ENCODE measurements at places on chromosomes 6 and 20.

DNA sequence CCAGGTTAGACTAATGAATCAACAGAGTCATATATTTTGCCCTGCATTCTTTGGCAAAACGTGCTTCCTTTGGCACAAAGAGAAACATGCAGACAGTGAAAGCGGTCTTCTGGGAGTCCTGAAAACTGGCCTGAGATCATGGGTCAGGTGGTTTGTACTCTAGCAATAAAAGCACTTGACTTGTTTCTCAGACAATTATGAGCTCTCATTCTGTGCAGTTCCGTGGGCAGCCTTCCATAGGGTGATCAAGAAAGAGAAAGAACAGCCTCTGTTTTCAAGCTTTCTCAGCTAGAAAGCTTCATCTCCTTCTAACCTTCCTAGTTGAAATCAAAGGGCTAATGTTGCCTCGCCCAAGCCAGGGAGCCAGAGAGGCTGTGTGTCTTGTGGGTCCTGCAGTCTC is 62.7 kb upstream of the ISM1 start:
- DNase-seq = no peak

DNA sequence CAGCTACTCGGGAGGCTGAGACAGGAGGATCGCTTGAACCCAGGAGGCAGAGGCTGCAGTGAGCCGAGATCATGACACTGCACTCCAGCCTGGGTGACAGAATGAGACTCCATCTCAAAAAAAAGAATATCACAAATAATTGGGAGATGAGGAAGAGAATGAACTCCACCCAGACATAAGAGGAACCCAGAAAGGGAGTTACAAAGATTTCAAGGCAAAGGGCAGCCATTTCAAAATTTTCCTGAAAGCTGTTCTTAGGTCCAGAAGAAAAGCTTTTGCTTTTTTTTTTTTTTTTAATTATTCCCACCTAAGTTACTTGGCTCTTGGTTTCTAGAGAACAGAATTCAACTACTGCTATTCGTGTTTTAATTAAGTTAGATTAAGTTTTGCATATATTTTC is 23.8 kb downstream of the MYB start:
- no peak for DNase-seq

DNA sequence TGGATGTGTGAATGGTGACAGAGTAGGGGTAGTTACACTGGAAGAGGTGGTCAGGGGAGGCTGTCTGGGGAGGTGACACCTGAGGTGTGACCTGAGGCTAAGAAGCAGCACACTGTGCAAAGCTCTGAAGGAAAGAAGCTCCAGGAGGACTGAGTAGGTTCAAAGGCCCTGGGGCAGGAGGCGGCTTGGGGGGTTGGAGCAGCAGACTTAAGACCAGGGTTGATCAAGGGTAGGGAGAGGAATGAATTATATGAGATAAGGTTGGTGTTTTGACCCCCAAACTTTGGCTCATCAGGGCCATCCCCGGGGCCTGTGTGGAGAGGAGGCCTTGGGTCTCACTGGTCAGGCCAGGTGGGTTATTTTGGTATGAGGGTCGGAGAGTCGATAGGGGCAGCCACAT is 166.1 kb downstream of the GRM4 start:
- DNase-seq = no peak

DNA sequence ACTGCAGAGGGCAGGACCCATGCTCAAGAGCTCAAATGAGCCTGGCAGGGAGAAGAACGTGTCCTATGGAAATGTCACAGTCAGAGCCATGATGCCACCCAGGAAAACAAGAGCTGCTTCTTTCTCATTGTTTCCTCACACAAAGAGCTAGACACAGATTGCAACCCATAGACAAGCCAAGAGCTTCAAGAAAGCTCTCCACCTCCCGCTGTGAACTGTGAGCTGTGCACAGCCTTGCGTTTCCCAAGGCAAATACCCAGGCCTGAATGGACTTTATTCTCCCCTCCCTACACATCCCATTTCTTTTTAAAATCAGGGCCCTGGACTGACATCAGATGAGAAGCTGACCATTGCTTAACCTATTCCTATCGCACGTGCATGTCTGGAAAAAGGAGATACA is 388.8 kb downstream of the RNGTT start:
- DNase-seq = no peak

GRCh38 chr6:14131579-14131978 is 14.0 kb downstream of the CD83 start:
- no peak for DNase-seq

DNA sequence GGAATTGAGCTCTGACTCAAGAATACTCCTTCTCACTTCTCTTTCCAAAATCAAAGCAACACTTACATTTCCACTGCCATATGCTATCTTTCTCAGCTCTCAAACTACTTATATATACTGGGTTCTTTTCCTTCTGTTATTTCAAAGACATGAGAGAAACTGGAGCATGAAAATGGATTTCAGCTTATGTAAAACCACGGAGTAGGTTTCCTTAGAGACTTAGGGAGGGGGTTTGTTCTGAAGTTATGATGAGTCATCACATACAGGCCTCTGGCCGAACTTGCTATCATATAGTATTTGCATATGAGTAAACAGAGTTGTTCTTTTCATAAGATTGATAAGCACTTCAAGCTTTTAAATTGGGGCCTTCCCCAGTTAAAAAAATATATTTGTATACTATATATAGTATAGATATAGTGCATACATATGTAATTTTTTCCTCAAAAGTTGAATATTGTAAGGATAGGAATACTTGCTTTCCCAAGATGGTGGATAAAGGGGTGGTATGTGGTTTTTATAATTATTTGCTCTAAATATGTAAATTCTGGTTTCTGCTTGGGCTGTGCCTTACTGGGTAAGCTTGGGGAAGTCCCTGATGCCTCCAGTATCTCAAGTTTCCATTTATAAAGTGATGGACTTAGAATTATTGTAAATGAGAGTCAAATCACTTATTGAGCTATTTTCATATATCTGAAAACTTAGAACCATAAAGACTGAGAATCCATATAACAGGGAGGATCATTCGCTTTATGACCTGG is 273.9 kb downstream of the RFPL4B start:
- DNase-seq = no peak

All from CD4-positive, alpha-beta T cell treated with Interleukin-10 for 1 hour (primary cell).